Transverse colon (tissue), 4 donors: ENCODE measurements at places on chromosomes 5 and 9. TPM values are rescaled to one million over a fixed set of nuclear protein-coding genes. Genes with fewer than 3 reads are reported as not detected.

SLC34A1 gene
- not detected for total RNA-seq

SLC6A18 gene
- total RNA-seq: not detected

GRCh38 chr5:124132843-124133242 lies 613.6 kb downstream of the ZNF608 start:
- no peaks in the 10 kb centered on the region for H3K4me1 ChIP-seq
- no peaks in the 10 kb centered on the region for H3K27me3 ChIP-seq
- no peak overlapping the region for H3K27ac ChIP-seq
- no peak for DNase-seq
- H3K4me3 ChIP-seq: no peak overlapping the region

GRCh38 chr9:94999832-95000231 lies 273.3 kb downstream of the AOPEP start:
- peak overlapping the region; percentile 99 for H3K27ac ChIP-seq
- H3K4me3 ChIP-seq: no peak overlapping the region
- H3K36me3 ChIP-seq: no peaks in the 10 kb centered on the region

- no peaks in the 10 kb centered on the region for H3K4me1 ChIP-seq
- H3K27ac ChIP-seq: no peak overlapping the region
- H3K36me3 ChIP-seq: no peaks in the 10 kb centered on the region
- H3K4me3 ChIP-seq: no peak overlapping the region
Observed at GRCh38 chr9:116096046-116096445, 57.5 kb upstream of the PAPPA start.

DNA sequence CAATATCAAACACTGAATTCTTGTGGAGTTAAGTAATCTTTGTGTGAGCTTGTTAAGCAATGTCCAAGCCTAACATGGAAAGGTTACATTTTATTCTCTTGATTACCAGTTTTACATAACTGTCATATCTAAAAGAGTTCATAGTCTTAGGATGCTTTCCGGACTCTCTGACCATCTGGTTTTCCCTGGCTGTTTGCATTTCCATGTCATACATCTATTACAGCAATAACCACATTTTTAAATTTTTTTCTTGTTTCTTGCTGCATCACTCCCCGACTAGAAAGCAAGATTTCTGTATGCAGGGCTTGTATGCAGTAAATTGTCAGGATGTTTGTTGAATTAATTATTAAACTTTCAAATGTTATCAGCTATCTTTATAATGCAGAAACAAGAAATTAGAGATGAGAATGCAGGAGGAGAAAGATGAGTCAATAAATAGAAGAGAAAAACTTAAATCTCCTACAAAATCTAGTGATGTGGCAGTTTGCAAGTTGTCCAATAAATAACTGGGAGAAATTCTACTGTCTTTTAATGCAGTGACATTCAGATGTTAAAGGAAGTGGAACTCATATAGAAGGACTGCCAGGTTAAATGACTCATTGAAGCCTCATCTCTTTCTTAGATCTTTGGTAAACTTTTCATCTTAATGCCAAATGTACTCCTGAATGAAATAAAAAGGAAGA lies 179.6 kb upstream of the SGCD start:
- no peaks in the 10 kb centered on the region for H3K27me3 ChIP-seq
- no peak overlapping the region for H3K4me3 ChIP-seq
- no peak overlapping the region for H3K27ac ChIP-seq
- H3K36me3 ChIP-seq: no peaks in the 10 kb centered on the region
- H3K4me1 ChIP-seq: no peaks in the 10 kb centered on the region
